ENCODE measurements at places on chromosomes 7 and 10.

DNA sequence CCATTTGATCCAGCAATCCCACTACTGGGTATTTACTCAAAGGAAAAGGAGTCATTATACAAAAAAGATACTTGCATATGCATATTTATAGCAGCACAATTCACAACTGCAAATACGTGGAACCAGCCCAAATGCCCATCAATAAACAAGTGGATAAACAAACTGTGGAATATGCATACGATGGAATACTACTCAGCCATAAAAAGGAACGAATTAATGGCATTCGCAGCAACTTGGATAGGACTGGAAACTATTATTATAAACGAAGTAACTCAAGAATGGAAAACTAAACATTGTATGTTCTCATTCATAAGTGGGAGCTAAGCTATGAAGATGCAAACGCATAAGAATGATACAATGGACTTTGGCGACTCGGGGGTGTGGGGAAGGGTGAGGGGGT lies 108.6 kb downstream of the MICU1 start:
- DNase-seq, result no peak

DNA sequence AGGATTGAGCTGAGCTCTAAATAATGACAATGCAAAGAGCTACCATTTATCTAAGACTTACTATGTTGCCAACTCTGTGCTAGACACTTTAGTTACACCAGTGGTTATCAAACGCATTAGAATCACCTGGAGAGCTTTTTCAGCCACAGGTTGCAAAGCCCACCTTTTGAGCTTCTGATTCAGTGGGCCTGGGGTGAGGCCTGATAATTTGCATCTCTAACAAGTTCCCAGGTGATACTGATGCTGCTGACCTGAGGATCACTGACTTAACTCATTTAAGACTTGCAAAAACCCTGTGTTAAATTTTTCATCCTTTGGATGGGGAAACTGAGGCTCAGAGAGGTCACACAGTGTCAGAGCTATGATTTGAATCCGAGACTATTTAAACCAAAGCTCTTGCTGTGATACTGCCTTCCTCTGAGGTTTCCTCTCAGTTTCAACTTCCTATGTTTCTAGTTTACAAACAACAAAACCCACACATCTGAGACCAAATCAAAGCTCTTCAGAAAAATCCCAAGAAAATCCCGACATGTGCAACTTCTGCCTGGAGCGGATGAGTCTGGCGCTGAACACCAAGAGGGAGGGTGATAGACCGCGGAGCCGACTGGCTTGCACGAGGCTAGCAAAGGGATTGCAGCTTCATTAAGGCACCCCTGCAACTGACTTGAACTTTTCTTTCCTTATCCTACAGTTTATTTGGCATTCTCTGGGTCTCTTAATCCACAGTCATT lies 124.9 kb downstream of the CYP26A1 start:
- DNase-seq, result no peak

GRCh38 chr7:151430391-151431205 lies 9.3 kb downstream of the CRYGN start:
- DNase-seq, result no peak

GRCh38 chr10:19728964-19729363 lies 87.3 kb upstream of the PLXDC2 start:
- no peak for DNase-seq

- no peak for DNase-seq
Observed at GRCh38 chr7:111025006-111025405, 65.9 kb upstream of the LRRN3 start.

GRCh38 chr7:27095050-27095896 lies 527 bp downstream of the HOXA1 start:
- no peak for DNase-seq

GRCh38 chr7:17234030-17234397 lies 64.4 kb upstream of the AHR start:
- DNase-seq, result no peak

GRCh38 chr10:62814756-62815380 lies 1.3 kb downstream of the EGR2 start:
- DNase-seq, result no peak

DNA sequence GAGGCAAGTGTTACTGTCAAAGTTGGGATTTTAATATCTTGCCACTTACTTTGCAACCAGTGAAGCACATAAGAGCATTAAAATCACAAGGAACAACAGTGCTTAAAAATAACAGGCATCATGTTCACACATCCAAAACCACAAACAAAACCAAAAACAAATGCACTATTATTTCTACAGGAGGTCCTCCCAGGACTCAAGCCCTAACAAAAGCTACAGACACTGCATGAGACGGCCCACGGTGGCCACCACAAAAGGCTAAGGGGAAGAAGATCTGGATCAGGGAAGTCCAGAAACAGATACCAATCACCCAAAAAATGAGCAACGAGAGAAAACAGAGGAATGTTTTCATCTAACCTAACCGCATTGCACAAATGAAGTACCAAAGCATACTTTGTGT lies 158.4 kb downstream of the ZMYND11 start:
- DNase-seq, result no peak

GRCh38 chr10:120689777-120690529 lies 161.2 kb upstream of the WDR11 start:
- no peak for DNase-seq
